Neural crest cell (in vitro differentiated cells): ENCODE measurements at places on chromosomes 7 and 10.
A peak's percentile ranks its signal among the peaks of the same experiment; 100 is the strongest.

DNA sequence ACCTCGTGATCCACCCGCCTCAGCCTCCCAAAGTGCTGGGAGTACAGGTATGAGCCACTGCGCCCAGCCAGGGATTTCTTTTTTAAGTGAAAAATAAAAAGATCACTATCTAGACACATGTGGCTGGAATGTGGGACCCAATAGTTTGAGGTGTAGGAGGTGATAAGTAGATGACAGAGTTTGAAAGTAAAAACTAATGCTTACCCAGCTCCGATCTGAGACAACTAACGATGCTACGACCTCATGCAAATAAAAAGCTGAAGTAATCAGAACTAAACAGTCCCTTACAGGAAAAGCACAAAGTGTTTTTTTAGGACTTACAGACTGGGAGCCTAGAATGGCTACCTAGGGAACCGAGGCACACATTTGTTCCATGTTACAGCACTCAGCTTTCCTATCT, 23.0 kb downstream of the PCGF6 start:
- no peaks in the 10 kb centered on the region for H3K27me3 ChIP-seq
- DNase-seq = no peak
- H3K36me3 ChIP-seq = peaks cover 6% of the 10 kb centered on the region
- no peaks in the 10 kb centered on the region for H3K4me1 ChIP-seq

DNA sequence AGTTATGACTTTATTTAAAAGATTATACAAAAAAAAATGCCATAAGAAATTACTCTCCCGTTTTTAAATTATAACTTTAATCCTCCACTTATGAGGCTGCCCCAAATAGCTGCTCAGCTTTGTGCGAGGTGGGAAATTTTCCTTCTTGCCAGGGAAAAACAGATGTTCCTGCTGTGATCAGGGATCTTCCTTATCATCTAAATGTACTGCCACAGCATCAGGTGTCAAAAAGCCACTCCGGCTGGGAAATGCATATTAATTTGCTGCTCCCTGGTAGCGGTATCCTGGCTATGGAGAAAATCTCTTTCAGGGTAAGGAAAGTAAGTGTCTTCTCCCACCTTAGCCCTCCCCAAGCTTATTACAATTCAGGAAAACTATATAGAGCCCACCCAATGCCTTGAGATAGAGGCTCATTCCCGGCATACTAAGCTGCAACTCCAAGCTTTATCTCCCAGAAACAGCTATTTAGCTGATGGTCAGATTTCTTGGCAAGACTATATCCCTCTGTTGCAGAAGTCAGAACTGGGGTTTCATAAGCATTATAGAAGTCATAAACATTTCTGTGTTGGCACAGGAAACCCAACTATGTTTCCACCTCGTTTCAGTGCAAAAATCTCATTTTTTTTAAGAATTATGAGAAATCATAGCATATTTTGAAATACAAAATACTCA, 360.4 kb downstream of the PARD3 start:
- peaks cover 6% of the 10 kb centered on the region for H3K36me3 ChIP-seq
- no peak overlapping the region for H3K27ac ChIP-seq
- H3K4me3 ChIP-seq = no peak overlapping the region
- DNase-seq = no peak
- no peaks in the 10 kb centered on the region for H3K27me3 ChIP-seq
- no peaks in the 10 kb centered on the region for H3K4me1 ChIP-seq

- H3K4me1 ChIP-seq = peaks cover 16% of the 10 kb centered on the region
- no peak for DNase-seq
- peak overlapping the region; percentile 13 for H3K27ac ChIP-seq
These were observed 342.7 kb downstream of the LRMDA start for GRCh38 chr10:75773813-75774782.

- H3K27me3 ChIP-seq = no peaks in the 10 kb centered on the region
- DNase-seq = no peak
- no peak overlapping the region for H3K27ac ChIP-seq
- H3K4me3 ChIP-seq = no peak overlapping the region
These were observed 186.8 kb downstream of the HGF start for GRCh38 chr7:81583090-81583489.

- no peak overlapping the region for H3K27ac ChIP-seq
- H3K4me1 ChIP-seq = peaks cover 5% of the 10 kb centered on the region
- H3K27me3 ChIP-seq = no peaks in the 10 kb centered on the region
- no peak overlapping the region for H3K4me3 ChIP-seq
These were observed 7.9 kb upstream of the TCAF1 start for GRCh38 chr7:143909863-143910262.

- no peaks in the 10 kb centered on the region for H3K36me3 ChIP-seq
- no peak overlapping the region for H3K4me3 ChIP-seq
- H3K27ac ChIP-seq = no peak overlapping the region
- H3K27me3 ChIP-seq = peaks cover 2% of the 10 kb centered on the region
- no peak for DNase-seq
These were observed 6.0 kb upstream of the ZDHHC4 start for GRCh38 chr7:6571160-6571779.

GRCh38 chr10:3875842-3876235, 90.8 kb upstream of the KLF6 start:
- peaks cover 11% of the 10 kb centered on the region for H3K4me1 ChIP-seq
- H3K36me3 ChIP-seq = no peaks in the 10 kb centered on the region
- no peak for DNase-seq
- H3K27me3 ChIP-seq = no peaks in the 10 kb centered on the region

DNA sequence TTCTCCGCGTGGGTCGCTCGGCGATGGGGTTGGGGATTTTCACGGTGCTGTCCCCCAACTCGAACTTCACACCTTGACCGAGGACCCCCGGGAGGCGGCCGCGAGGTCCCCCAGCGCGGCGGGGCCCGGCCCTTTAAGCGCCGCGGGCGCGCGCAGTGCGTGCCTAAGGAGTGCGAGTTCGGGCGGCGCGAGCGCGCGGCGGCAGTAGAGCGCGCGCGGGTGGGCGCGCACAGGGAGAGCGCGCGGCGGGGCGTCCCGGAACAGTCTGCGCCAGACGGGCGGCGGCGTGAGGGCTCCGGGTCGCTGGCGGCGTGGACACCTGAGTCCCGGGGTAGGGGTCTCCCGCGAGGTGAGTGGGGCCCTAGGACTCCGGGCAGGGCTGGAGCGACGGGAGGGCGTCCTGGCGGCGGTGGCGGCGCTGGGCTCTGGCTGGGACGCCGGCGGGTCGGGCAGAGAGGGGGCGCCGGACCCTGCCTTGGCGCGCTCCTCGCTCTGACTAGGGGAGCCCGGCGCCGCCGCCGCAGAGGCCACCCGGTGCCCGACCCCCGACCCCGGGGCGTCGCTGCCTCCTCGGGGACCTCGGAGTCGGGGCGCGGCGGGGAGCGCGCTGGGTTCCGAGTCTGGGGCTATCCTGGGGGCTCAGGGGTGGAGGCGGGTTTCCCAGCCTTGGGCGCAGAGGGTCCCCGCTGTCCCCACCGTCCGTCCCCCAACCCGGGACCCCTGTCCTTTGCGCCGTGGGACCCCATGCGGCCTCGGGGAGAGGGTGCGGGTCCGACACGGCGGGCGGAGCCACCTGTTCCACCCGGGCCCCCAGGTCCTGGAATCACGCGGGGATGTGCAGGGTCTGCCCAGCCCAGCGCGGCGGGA, at the start of gene PROSER2:
PROSER2 (plus strand) TSS at position 235 of the 867 bp plus-strand sequence. CDS start 28,722 bp downstream, outside the sequence.
- H3K4me1 ChIP-seq = peaks cover 18% of the 10 kb centered on the region
- no peak within 1 kb of the TSS for H3K27ac ChIP-seq
- H3K4me3 ChIP-seq = peak within 1 kb of the TSS; percentile 89
- no peaks in the 10 kb centered on the region for H3K36me3 ChIP-seq

GRCh38 chr7:36777855-36778254, 53.6 kb upstream of the AOAH start:
- H3K4me3 ChIP-seq = no peak overlapping the region
- no peaks in the 10 kb centered on the region for H3K36me3 ChIP-seq
- peaks cover 6% of the 10 kb centered on the region for H3K4me1 ChIP-seq
- no peak overlapping the region for H3K27ac ChIP-seq
- no peak for DNase-seq

- no peak overlapping the region for H3K4me3 ChIP-seq
- no peaks in the 10 kb centered on the region for H3K27me3 ChIP-seq
- DNase-seq = no peak
- H3K4me1 ChIP-seq = no peaks in the 10 kb centered on the region
- no peak overlapping the region for H3K27ac ChIP-seq
These were observed 69.8 kb upstream of the DRGX start for GRCh38 chr10:49465736-49466135.

DNA sequence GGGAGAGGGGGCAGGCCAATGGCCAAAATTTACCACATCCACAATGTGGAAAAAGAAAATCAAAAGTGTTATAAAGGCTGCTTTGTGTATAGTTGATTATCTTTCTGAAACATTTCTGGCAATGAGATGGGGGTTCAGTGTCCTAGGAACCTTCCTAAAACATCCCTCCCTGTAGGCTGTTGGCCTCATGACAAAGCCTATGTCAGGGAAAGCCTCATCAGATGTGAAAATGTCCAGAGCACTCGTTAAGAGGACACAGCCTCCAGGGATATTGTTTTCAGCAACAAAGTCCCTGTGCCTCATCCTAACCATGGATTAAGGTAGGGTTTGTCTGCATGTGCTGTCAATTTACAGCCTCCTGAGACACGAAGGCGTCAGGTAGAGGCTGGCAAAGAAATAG, 17.0 kb downstream of the SUN3 start:
- no peaks in the 10 kb centered on the region for H3K4me1 ChIP-seq
- no peaks in the 10 kb centered on the region for H3K36me3 ChIP-seq
- no peak overlapping the region for H3K4me3 ChIP-seq

DNA sequence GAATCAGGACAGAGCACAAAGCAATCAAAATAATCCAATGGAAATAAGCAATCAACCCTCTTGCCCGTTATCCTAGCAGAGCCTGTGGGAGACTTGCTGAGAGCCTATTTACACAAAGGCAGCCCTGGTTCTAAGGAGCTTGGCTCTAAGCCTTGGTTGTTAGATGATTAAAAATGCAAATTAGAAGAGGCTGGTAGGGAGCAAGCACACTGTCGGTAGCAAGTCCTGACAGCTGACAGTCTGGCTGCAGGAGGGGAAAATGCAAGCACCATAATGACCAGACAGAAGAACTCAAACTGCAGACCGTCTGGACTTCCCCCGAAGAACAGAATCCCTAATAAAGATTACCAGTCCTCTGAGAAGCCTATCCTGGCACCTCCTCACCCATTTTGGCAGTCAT, 131.8 kb upstream of the CTTNBP2 start:
- H3K36me3 ChIP-seq = no peaks in the 10 kb centered on the region
- H3K27ac ChIP-seq = no peak overlapping the region
- no peaks in the 10 kb centered on the region for H3K27me3 ChIP-seq
- no peaks in the 10 kb centered on the region for H3K4me1 ChIP-seq
- no peak for DNase-seq

GRCh38 chr7:151088019-151088855, 2.0 kb downstream of the AGAP3 start:
- peak overlapping the region; percentile 92 for H3K4me3 ChIP-seq
- H3K27me3 ChIP-seq = peaks cover 3% of the 10 kb centered on the region
- peaks cover 38% of the 10 kb centered on the region for H3K4me1 ChIP-seq
- H3K36me3 ChIP-seq = no peaks in the 10 kb centered on the region
- no peak for DNase-seq

DNA sequence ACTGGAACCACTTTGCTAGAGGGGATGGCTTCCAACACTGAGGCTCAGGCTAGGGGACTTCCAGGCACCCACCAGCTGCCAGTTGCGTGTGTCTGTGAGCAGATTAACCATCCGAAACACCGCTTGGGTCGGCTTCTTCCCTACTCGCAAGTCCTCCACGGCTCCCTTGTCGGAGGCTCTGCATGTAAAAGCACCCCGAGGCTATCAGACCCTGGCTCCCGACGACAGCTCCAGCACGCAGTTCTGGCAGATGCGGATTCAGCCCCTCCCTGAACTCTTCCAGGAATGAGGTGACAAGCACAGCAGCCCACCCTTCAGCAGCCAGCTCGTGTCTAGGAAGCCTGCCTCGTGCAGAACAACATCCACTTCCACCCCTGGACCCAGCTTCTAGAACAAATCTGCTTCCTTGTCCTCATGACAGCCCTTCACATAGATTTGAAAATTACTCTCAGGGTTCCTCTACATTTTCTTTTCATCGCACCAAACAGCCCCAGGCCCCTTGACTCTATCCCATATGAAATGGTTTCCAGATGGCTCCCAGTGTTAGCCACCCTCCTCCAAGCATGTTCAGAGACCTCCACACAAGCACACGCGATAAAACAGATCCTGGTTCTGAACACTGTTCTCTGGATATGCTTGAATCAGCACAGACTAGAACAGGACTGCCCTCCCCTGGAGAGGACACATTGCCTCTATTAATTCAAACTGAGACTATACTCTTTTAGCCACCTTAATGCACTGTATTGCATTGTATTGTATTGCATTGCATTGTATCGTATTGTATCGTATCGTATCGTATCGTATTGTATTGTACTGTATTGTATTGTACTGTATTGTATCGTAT, 44.6 kb downstream of the SLIT1 start:
- H3K4me1 ChIP-seq = peaks cover 47% of the 10 kb centered on the region
- H3K4me3 ChIP-seq = peak overlapping the region; percentile 76
- H3K27ac ChIP-seq = peak overlapping the region; percentile 95
- peak; percentile 29 for DNase-seq
- H3K27me3 ChIP-seq = peaks cover 47% of the 10 kb centered on the region
- H3K36me3 ChIP-seq = no peaks in the 10 kb centered on the region

GRCh38 chr7:39349452-39350123, 216.6 kb upstream of the YAE1 start:
- peak overlapping the region; percentile 40 for H3K27ac ChIP-seq
- peaks cover 27% of the 10 kb centered on the region for H3K4me1 ChIP-seq
- H3K27me3 ChIP-seq = no peaks in the 10 kb centered on the region
- DNase-seq = no peak

DNA sequence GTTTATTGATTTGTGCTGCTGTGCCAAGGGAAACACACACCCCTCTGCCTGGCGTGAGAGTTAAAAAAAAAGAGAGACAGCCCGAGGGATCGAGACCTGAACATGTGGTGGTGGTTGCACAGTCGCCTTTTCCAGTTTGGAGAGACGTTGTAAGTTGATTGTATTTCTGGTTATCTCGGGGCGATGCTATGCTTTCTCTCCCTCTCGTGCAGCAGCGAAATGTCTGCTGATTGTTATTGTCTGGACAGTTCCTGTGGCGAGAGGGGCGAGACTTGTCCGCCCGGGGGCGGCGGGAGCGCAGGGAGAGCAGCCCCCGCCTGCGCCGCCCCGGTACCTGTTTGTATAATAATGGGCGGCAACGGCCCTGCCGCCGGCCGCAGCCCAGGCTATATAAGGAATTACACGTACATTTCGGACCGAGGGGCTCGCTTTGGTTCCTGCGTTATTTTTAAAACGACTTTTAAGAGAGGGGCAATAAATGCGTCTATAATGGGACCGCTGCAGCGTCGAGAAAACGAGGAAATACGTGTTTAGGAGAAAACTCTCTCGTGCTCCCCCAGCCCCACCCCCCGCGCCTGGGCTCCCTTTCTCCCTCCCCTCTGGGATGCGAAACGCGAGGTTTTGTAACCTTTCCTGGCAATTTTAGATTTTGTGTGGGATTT, 1.7 kb downstream of the ZEB1 start:
- H3K27me3 ChIP-seq = peaks cover 24% of the 10 kb centered on the region
- H3K36me3 ChIP-seq = no peaks in the 10 kb centered on the region
- H3K27ac ChIP-seq = peak overlapping the region; percentile 79
